Motor neuron (in vitro differentiated cells): ENCODE measurements at places on chromosomes 7 and 10. TPM values are rescaled to one million over a fixed set of nuclear protein-coding genes. Genes with fewer than 3 reads are reported as not detected.
A peak's percentile ranks its signal among the peaks of the same experiment; 100 is the strongest.

SUFU gene
- 3.6 and 3.8 TPM in 2 replicates for total RNA-seq

TUBAL3 gene
- total RNA-seq: not detected in 2 replicates

NHLRC2 gene
- total RNA-seq: 13.0 and 15.3 TPM in 2 replicates

CPA4 gene
- 0.09 and 0.36 TPM in 2 replicates for total RNA-seq

CC2D2B gene
- 0.16 and 0.46 TPM in 2 replicates for total RNA-seq

ADRA2A gene
- total RNA-seq: 5.0 and 5.7 TPM in 2 replicates

CYP3A7 gene
- 1.1 and 1.2 TPM in 2 replicates for total RNA-seq

PIP gene
- not detected in 2 replicates for total RNA-seq

NCF1 gene
- total RNA-seq: not detected in 2 replicates

GRM3 gene
- 2.0 and 2.3 TPM in 2 replicates for total RNA-seq

DNA sequence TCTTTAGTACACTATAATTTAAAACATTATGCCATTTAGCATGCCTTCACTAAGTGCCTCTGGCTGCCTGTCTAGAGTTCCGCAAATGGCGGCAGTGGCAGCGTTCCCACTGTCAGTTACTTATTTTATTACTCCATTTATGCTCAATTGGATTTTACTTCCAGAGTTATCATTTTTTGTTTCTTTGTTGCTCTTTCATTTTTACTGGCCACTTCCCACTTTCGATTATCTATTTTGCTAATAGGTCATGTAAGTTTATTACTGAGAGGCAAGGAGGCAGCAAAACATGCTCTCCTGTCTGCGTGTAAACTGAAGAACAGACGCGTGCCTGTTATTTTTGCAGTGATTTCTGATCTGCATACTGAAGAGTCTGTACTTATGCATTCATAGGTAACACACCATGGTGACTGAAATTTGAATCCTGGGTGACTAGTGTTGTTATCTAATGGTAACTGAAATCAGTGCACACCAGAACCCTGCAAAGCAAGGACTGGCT, 23.1 kb downstream of the KDM7A start:
- no peak for ATAC-seq

DNA sequence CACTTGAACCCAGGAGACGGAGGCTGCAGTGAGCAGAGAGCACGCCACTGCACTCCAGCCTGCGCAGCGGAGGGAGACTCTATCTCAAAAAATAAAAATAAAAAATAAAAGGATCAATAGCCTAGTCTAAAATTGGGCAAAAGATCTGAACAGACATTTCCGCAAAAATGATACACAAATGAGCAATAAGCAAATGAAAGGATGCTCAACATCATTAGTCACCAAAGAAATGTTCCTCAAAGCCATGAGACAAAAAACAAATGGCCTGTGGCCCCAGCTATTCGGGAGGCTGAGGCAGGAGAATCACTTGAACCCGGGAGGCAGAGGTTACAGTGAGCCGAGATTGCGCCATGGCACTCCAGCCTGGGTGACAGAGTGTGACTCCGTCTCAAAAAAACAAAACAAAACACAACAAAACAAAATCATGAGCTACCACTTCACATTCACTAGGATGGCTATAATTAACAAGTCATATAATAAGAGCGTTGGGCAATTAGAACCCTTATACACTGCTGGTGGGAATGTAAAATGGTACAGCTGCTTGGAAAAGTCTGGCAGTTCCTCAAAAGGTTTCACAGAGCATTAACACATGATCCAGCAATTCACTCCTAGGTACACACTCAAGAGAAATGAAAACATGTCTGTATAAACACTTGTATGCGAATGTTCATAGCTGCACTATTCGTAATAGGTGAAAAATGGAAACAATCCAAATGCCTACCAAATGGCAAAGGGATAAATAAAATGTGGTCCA, 3.1 kb downstream of the DAGLB start:
- no peak for ATAC-seq

DNA sequence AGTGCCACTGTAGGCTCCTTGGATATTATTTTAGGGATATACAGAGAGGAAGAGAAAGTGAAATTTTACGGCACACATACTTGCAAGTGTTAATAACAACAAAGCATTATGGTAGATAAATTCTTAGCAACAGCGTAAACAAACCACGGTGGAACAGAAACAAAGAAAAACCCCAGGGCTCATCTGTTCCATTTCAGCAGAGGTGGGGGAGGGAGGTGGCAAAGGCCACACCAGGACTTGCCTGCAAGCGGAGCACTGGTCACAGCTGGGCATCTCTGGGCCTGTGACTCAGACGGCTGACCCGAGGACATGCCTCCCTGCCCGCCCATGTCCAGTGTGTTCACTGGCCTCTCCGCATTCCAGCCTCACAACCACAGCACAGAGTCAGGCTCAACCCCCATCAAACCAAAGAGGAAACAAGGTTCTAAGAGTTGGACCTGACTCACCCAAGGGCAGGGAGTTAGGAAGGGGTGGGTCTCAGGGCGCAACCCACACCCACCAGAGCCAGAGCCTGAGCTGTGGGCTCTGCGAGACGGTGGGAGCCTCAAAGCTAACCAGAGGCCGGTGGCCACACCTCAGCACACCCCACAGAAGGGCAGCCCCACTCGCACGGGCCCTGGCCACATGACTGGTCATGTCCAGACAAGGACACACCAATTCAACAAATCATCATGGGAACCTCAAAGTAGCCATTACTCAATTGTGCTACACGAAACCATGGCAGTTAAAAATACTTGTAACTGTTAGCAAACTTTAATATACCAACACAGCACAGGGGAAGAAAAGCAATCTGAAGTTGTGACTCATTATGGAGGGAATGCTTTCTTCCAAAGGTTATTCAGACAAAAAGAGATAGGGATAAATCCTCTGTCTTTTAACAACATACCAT, 10.7 kb downstream of the ESYT2 start:
- ATAC-seq: peak; percentile 77

GRCh38 chr10:32360884-32361283, 13.9 kb upstream of the EPC1 start:
- no peak for ATAC-seq

DNA sequence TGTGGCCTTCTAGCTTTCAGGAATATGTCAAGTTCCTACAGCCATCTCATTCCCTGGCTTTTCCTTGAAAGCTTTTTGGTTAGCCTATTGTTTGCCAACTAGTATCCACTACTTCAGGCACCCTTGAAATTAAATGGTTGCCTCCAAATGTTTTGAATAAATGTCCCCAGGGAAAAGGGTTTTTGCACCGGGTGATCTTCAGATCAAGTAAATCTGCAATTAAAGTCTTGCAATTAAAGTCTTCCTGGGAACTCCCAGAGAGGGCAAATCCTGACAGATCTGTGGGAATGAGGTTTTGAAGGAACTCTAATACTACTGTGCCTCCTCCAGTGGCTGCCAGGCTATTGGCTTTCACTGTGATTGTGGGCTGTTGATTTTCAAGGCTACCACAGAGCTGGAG, 17.7 kb upstream of the ZNRF2 start:
- no peak for ATAC-seq

DNA sequence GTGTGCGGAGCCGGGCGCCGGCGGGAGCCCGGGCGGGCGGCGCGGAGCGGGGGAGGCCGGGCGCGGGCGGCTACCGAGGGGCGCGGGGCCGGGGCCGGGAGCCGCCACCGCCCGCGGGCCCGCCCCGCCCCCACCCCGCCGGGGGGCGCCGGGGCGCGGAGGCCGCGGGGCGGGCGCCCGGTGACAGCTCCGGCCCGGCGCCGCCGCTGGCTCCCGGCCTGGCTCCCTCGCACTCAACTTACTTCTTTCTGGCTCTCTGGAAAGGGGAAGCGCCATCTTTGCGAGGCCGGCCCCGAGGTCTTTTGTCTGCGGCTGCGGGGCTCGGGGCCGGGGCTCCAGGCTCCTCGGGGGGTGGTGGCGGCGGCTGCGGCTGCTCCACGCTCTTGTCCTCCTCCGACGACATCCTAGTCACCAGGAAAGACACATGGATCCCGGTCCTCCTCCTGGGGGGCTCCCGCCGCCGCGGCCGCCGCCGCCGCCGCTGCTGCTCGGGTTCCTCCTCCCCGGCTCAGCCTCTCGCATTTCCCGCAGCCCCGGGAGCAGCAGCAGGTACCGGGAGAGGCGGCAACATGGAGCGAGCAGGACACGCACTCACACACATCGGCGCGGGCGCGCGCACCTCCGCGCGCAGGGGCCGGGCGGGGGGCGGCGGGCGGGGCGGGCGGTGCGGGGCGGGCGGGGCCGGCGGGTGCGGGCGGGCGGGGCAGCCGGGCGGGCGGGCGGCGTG, at the start of gene KMT2C:
Gene KMT2C, minus strand, starts transcription at position 620 of the 727 bp plus-strand sequence. Its CDS starts 217 bp downstream, at position 403.
- ATAC-seq: peak; percentile 6

- ATAC-seq: no peak
Measured at GRCh38 chr7:45985902-45986301, 64.8 kb upstream of the IGFBP3 start.

GRCh38 chr10:13891128-13892000, 304.6 kb downstream of the PRPF18 start:
- peak; percentile 81 for ATAC-seq

GRCh38 chr10:86340176-86340990, 26.2 kb downstream of the GRID1 start:
- no peak for ATAC-seq

DNA sequence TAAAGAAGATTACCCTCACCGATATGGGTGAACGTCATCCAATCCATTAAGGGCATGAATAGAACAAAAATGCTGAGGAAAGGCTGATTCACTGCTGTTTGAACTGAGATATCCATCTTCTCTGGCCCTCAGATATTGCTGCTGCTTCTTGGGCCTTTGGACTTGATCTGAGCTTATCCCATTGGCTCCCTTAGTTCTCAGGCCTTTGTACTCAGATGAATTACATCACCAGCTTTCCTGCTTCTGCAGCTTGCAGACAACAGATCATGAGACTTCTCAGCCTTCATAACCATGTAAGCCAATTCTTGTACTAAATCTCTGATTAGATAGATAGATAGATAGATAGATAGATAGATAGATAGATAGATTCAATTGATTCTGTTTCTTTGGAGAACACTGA, 40.2 kb downstream of the CYCS start:
- no peak for ATAC-seq

- ATAC-seq: no peak
Measured at GRCh38 chr10:28281726-28282315, 21.0 kb downstream of the MPP7 start.

DNA sequence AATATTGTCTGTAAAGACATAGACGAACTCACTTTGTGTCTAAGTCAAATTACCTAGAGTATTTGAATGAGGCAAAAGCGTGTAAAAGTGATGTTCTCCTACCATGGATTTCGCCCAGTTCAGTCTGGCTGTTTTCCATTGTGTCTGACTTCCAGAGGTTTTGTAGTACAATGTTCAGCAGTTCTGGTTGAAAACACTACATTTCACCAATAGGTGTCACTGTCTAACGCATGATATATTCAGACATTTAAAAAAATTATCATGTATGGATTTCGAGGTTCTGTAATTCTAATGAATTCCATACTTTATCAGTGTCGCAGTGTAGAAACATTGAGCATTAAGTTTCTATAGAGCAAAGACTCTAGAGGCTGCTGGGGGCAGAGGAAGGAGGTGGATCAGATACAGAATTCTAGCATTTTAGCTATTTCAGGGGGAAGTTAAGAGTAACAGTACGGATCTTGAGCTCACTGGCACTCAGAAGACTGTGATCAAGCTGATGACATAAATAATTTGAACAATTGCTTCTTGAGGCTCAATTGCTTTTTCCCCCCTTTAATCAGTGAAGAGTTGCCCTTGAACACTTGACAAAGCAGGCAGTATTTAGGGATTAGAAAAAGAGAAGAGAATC, 196.9 kb upstream of the RHOBTB1 start:
- ATAC-seq: peak; percentile 23

DNA sequence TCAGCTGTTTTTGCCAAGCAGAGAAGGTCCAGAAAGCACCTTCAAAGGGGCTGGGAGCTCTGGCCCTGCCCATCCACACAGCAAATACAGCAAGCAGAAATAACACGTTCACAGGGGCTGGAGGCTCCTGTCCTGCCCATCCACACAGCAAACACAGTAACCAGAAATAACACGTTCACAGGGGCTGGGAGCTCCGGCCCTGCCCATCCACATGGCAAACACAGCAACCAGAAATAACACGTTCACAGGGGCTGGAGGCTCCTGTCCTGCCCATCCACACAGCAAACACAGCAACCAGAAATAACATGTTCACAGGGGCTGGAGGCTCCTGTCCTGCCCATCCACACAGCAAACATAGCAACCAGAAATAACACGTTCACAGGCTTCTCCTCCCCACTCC, 558.1 kb downstream of the PTPRN2 start:
- no peak for ATAC-seq

DNA sequence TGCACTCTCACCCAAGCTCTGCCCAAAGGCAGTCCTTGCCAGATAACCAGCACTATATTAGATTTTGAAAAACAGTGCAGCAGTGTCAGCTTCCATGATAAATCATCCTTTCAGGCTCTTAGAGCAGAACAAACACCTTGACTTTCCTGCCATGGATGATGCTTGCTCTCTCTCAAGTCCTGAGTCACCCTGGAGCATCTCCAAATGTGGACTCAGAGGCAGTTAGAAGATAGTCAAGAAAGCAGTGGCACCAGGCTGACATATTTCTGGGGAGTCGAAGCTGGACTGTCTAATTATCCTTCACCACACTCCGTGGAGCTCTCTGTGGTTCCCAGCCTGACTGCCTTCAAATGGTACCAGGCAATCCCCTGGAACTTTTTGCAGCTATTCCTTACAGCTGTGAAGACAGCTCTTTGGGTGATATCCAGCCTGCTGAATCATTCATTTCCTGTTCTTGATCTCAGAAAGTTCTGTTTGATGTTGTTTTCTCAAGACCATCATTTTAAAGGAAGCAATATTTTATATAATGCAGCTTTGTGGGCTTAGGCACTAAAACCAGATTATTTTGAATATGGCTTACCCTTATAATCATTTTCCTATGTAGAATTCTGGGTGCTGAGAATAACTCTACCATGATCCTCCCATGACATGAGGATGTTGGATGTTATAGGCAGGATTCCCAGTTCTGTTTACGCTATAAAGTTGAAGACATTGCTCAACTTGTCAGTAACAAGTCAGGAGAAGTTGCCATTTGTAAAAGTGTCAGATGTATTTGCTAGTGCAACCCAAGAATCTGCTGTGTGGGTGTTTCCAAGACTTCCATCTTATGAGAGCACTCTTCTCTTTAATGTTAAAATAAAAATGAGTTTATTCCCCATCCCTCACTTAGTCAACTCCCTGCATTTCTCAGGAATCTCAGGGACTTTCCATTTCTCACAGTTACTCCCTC, 233.8 kb downstream of the C7orf25 start:
- peak; percentile 27 for ATAC-seq

DNA sequence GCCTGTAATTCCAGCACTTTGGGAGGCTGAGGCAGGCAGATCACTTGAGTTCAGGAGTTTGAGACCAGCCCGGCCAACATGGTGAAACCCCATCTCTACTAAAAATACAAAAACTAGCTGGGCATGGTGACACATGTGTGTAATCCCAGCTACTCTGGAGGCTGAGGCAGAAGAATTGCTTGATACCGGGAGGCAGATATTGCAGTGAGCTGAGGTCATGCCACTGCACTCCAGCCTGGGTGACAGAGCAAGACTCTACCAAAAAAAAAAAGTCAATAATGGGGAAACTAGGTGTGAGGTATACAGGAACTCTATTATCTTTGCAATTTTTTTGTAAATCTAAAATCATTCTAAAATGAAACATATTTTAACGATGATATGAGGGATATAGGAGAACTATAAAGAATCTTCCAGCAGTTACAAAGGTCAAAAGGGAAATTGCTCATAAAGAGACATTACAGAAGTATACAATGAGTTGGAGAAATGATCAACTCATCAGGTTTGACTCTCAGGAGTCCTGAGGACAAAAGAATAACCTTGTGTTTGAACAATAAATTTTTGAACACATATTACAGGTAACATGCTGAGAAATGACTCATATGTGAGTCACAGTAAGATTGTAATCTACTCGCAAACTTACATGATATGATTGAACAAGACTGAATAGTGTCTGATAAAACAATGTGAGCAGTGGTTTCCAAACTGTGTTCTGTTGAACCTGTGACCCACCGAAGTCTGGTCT, 272.6 kb downstream of the FGFR2 start:
- ATAC-seq: peak; percentile 54
